ENCODE measurements at places on chromosomes 5 and 9.

DNA sequence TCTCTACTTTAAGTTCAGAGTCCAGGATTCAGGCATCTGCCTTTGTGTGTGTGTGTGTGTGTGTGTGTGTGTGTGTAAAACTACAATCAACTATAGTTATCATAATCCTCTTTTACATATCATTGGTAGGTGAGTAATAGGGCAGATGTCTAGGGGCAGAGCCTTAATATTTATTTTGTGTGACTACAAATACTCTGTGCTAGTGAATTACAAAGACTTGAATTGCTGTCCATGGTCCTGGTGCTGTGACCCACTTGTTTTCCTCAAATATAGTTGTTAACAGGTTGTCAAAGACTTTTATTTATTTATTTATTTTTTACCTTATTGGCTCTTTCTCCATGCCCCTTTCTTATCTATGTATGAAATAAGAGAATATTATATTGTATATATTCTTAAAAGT lies 196.8 kb downstream of the ANXA1 start:
- DNase-seq: no peak

DNA sequence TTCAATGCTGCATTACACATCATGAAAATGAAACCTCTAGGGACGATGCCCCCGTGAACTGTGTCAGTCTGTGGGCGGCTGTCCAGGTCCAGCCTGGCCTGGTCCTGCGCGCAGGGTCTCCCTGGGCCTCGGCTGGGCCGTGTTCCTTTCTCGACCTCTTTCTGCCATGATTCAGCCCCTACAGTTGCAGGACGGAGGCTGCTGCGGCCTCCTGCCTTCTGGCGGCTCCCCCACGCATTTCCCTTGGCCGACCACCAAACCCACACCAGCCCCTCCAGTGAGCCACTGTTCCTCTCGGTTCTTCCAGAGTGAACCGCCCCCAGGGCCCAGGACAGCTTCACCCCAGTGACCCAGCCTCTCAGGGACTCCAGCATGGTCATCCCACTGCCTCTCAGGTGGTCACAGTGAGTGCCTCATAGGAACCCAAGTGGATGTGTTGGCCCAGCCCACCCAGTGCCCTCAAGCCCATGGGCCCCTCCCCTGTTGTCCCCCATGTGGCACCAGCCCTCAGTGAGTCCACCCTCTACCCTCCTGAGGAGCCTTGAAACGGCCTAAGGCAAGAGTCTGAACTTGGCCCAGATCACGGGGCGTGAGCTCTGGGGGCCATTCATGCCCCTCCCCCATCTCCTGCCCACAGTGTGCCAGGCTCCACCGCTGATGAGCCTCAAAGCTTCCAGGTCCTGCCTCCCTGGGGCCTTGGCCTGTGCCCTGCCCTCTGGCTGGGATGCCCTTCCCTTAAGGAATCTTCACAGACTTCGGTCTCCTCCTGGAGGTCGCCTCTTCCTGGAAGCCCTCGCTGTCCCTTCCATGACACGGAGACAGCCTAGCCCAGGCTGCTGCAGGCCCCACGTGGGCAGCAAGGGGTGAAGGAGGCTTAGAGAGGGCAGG lies 10.0 kb upstream of the CLIC3 start:
- no peak for DNase-seq

DNA sequence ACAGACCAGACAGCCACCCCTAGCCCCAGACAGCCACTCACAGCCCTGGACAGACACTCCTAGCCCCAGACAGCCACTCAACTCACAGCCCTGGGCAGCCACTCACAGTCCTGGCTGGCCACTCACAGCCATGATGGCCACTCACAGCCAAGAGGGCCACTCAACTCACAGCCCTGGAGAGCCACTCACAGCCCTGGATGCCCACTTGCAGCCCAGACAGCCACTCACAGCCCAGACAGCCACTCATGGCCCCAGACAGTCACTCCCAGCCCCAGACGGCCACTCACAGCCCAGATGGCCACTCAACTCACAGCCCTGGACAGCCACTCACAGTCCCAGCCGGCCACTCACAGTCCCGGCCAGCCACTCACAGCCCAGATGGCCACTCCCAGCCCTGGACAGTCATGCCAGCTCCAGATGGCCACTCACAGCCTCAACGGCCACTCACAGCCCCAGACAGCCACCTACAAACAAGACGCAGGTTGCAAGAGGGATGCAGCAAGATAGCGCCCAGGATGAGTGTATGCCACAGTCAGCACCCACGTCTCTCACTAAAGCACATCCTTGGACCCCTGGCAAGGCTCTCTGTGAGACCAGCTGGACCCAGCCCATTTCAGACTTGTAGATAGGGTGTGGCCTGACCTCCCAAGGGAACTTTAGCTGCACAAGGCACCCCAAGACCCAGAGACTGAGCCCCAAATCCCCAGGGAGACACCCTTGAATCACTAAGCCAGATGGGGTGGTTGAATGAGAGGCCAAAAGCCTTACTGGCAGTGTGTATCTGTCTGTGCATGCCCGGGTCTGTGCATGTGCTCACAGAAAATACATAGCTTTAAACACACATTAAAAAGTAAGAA lies 22.4 kb downstream of the ZDHHC11B start:
- no peak for DNase-seq

DNA sequence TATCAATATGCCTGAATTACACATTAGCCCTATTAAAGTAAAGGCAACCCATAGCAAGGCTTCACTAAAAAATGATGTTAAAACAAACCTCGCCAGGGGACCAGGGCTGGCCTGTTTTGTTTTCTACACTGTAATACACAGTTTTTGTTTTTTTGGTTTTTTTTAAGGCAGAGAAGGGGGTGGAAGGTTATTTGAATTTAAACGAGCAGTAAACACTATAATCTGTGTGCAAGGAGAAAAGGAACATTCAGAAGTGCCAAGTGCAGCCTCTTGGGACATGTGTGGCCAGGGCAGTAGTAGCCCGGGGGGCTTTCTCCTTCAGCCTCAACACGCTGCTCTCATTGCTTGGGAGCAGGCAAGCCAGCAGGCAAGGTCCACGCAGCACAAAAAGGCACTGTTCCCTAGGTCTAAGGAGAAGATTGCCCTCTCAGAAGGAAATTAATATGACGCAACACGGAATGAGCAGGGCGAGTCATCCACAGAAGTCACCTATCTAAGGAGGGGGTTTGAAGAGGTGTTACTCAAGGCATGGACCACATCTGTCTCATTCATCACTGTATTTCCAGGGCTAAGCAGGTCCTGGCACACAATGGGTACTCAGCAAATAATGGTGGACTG lies 16.2 kb downstream of the SIL1 start:
- no peak for DNase-seq

GRCh38 chr5:116579144-116579543 lies 4.5 kb upstream of the SEMA6A start:
- no peak for DNase-seq

DNA sequence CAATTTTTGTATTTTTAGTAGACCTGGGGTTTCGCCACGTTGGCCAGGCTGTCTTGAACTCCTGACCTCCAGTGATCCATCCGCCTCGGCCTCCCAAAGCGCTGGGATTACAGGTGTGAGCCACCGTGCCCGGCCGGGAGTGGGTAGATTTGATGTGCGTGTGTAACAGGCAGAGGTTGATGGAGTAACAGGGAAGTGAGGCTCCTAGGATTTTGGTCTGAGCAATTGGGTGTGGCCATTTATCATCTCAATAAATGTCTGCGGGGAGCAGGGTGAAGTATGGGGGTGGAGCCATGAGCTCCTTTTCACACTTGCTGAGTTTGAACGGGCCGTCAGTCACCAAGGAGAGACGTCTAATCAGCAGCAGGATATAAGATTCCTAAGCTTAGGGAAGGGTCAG lies 1.2 kb upstream of the REXO4 start:
- no peak for DNase-seq

DNA sequence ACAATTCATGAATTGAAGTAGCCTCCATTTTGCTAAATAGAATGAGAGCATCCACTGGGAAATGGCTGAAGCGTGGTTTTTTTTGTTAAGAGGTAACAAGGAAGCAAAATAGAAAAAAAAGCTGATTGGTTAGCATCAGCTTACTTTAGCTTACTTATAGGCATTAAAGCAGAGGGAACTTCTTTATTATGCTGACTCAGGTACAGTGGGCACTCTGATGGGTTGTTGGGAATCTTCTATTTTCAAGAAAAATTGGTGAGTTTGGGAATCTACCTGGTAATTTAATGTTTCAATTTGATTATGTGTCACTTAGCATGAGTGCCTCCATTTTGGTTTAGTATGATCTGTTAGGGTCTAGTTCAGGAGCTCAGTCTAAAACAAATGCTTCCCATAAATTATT lies 289.6 kb downstream of the ANXA1 start:
- no peak for DNase-seq

GRCh38 chr9:23622396-23622795 lies 203.6 kb downstream of the ELAVL2 start:
- DNase-seq: no peak

- DNase-seq: peak; percentile 39
These were observed 25.5 kb upstream of the STXBP1 start for GRCh38 chr9:127586537-127586936.

DNA sequence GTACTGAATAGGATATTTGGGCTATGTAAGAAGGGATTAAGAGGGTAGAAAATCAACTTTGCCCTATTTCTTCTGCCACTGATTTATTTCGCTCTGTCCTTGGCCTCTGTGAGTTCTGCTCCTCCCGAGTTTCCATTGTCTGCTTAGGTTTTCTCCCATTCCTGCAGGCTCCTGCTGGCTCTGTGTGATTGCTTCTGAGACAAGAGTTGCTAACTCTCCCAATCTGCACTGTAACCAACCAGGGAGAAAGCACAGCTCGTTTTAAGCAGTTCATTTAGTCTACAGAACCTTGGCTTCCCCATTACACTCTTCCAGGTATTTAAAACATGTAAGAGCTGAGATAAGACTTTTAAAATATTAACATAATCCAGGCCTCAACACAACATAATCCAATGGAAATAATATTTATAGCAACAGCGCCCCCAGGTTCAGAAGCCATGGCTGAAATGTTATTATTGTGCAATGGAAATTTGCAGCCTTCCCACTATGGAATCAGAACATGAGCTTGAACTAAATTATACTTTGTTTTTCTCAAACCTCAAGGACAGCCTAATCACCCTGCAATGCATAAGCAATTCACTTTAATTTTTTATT lies 203.5 kb downstream of the ERCC6L2 start:
- no peak for DNase-seq

DNA sequence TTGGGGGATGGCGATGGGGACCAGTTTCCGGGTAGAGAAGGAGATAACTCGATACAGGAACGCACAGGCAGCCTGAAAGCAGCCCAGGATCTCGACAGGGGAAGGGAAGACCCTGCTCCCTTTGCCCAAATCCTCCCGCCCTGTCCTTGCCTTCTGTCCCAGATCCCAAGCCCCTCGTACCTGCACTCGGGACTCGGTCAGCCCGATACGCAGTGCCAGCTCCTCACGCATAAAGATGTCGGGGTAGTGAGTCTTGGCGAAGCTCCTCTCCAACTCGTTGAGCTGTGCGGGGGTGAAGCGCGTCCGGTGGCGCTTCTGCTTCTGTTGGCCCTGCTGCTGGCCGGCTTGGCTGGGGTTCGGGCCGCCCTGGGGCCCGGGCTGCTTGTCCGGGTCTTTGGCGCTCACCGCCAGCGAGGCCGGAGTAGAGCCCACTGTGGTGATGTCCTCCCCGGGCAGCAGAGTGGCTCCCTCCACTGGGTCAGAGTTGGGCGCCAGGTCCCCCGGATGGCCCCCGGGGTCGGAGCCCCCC lies 1.8 kb downstream of the OTP start:
- DNase-seq: no peak

GRCh38 chr5:159825551-159826051 lies 90.7 kb upstream of the ADRA1B start:
- no peak for DNase-seq

GRCh38 chr5:119596046-119596445 lies 33.3 kb upstream of the FAM170A start:
- DNase-seq: no peak

GRCh38 chr9:101912698-101913097 lies 174.3 kb upstream of the GRIN3A start:
- no peak for DNase-seq

GRCh38 chr5:107476783-107477182 lies 194.0 kb downstream of the EFNA5 start:
- no peak for DNase-seq

Measured in stimulated activated CD8-positive, alpha-beta memory T cell treated with anti-CD3 and anti-CD28 coated beads, Interleukin-15, amount 100 ng/mL, for 4 hours (primary cell).